ENCODE measurements at places on chromosomes 1 and 21.

DNA sequence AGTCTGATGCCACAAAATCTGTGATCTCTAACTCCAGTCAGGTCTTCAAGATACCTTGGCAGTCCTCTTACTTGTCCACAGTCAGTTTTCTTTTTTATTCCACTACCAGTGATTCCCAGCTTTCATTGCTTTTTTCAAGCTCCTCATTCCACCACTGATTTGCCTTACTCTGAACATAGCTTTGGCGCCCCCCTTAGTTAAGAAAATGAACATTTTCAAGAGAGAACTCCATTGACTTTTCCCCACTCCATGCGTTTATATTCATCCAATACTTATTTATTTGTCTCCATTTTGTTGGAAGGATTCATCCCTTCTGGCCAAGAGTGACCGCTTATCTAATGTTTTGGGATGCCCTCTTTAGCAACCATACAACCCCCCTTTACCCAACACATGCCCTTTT, 33.9 kb upstream of the IPO9 start:
- no peaks in the 10 kb centered on the region for H3K27me3 ChIP-seq
- no peak overlapping the region for H3K4me3 ChIP-seq
- no peak overlapping the region for H3K27ac ChIP-seq
- peaks cover 44% of the 10 kb centered on the region for H3K36me3 ChIP-seq
- H3K4me1 ChIP-seq = peaks cover 29% of the 10 kb centered on the region

- DNase-seq = peak; percentile 29
- H3K27me3 ChIP-seq = no peaks in the 10 kb centered on the region
- peaks cover 48% of the 10 kb centered on the region for H3K4me1 ChIP-seq
These were observed 4.7 kb upstream of the THEM5 start for GRCh38 chr1:151858030-151858746.

DNA sequence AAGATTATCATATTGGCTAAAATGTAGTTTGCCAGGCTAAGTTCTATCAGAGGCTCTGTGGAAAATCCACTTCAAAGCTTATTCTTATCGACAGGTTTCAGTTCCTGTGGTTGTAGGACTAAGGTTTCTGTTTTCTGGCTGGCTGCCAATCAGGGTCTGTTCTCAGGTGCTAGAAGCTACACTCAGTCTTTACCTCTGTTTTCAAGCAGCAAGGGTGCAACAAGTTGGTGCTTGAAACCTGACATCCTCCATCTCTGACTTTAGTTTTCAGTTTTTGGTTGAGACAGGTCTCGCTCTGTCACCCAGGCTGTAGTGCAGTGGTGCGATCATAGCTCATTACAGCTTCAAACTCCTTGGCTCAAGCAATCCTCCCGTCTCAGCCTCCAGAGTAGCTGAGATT, 15.3 kb upstream of the TMCO2 start:
- no peaks in the 10 kb centered on the region for H3K4me1 ChIP-seq
- H3K4me3 ChIP-seq = no peak overlapping the region
- no peak for DNase-seq
- H3K27me3 ChIP-seq = no peaks in the 10 kb centered on the region

DNA sequence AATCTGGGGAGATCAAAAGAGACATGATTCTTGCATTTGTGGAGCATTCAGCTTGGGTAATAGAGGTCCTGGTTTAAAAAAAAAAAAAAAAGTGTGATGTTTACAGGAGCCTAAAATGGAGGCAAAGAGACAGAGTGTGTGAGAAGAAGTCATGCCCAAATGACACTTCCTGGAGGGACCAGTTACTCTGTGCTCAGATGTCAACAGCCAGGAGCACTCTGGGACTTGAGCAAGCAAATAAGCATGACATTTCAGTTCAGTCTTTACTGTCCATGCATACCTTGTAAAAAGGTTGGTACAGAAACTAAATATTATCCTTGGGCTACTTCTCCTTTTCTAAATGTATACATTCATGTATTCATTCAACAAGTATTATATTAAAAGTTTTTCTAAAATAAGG, 25.2 kb upstream of the ADGRL2 start:
- no peaks in the 10 kb centered on the region for H3K27me3 ChIP-seq
- H3K36me3 ChIP-seq = no peaks in the 10 kb centered on the region
- H3K4me1 ChIP-seq = no peaks in the 10 kb centered on the region
- no peak overlapping the region for H3K27ac ChIP-seq

DNA sequence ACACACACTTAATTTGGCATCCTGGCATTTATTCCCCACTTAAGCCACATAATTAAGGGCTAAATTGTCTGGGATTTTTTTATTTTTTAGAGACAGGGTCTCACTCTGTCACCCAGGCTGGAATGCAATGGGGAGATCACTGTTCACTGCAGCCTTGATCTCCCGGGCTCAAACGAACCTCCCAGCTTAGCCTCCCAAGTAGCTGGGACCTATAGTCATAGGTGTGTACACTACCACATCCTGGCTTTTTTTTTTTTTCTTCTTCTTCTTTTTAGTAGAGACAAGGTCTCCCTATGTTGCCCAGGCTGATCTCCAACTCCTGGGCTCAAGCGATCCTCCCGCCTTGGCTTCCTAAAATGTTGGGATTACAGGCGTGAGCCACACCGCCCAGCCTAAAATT, 24.2 kb downstream of the ZZZ3 start:
- no peaks in the 10 kb centered on the region for H3K36me3 ChIP-seq
- no peaks in the 10 kb centered on the region for H3K27me3 ChIP-seq
- DNase-seq = no peak
- no peak overlapping the region for H3K4me3 ChIP-seq
- H3K4me1 ChIP-seq = no peaks in the 10 kb centered on the region
- H3K27ac ChIP-seq = no peak overlapping the region

GRCh38 chr1:78676347-78676982, 26.8 kb downstream of the IFI44 start:
- H3K4me1 ChIP-seq = no peaks in the 10 kb centered on the region
- no peak overlapping the region for H3K4me3 ChIP-seq
- no peak for DNase-seq
- H3K27me3 ChIP-seq = no peaks in the 10 kb centered on the region
- H3K36me3 ChIP-seq = no peaks in the 10 kb centered on the region

GRCh38 chr1:84748364-84748763, 58.1 kb upstream of the SSX2IP start:
- no peak overlapping the region for H3K27ac ChIP-seq
- H3K27me3 ChIP-seq = no peaks in the 10 kb centered on the region
- H3K4me1 ChIP-seq = peaks cover 9% of the 10 kb centered on the region
- H3K36me3 ChIP-seq = no peaks in the 10 kb centered on the region

- no peaks in the 10 kb centered on the region for H3K4me1 ChIP-seq
- H3K4me3 ChIP-seq = no peak overlapping the region
- peaks cover 40% of the 10 kb centered on the region for H3K27me3 ChIP-seq
- H3K27ac ChIP-seq = no peak overlapping the region
- no peak for DNase-seq
- H3K36me3 ChIP-seq = no peaks in the 10 kb centered on the region
These were observed 42.8 kb upstream of the SIM2 start for GRCh38 chr21:36656138-36656537.

- H3K27ac ChIP-seq = peak within 1 kb of the TSS; percentile 97
- H3K27me3 ChIP-seq = no peaks in the 10 kb centered on the region
- peak within 1 kb of the TSS; percentile 98 for H3K4me3 ChIP-seq
These were observed at the start of gene BTG3 for GRCh38 chr21:17612565-17613241. Gene BTG3, minus strand, starts transcription at chr21:17612901. Its CDS starts 3,757 bp downstream, at chr21:17609144.

- no peak overlapping the region for H3K4me3 ChIP-seq
- no peaks in the 10 kb centered on the region for H3K4me1 ChIP-seq
- no peak for DNase-seq
- no peaks in the 10 kb centered on the region for H3K27me3 ChIP-seq
- H3K27ac ChIP-seq = no peak overlapping the region
These were observed 299.7 kb downstream of the OLFM3 start for GRCh38 chr1:101697072-101697471.

DNA sequence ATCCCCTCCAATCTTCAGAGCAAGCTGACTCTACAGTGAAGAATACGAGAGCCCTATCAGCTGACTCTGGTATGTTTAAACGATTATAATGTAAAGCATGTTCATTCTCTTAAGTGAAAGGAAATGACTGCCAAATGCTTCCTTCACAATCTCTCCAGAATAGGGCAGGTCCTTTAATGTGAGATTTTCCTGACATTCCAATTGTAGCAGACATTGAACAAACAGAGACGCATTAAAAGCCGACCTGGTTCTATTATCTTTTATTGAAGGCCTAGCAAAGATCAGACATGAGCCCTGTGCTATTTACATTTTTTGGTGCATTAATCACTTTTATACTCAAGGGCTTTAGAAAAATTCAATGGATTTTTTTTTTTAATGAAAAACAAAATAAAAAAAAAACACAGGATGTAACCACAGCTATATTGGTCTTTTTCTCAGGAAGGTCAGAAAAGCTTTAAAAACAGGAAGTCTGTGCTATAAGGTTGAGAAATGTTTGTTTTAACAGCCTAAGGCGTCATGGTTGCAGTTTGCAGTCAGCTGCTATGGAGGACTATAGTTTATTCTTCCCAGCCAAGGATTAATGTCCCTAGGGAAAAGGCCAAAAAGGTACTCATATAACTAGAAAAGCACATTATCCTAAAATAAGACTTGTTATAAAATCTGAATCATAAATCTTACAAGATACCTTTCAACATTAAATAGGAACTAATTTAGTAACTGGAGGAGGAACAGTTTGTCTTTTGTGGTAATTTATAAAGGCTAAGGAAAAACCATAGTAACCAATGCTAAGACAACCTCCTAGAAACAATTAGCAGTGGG, 104.8 kb downstream of the RERE start:
- peak overlapping the region; percentile 46 for H3K27ac ChIP-seq
- no peak for DNase-seq
- H3K27me3 ChIP-seq = no peaks in the 10 kb centered on the region
- peaks cover 18% of the 10 kb centered on the region for H3K4me1 ChIP-seq
- no peaks in the 10 kb centered on the region for H3K36me3 ChIP-seq

- H3K27me3 ChIP-seq = no peaks in the 10 kb centered on the region
- no peak overlapping the region for H3K4me3 ChIP-seq
- DNase-seq = no peak
- H3K36me3 ChIP-seq = peaks cover 32% of the 10 kb centered on the region
These were observed 55.3 kb upstream of the WASF2 start for GRCh38 chr1:27545271-27545670.

DNA sequence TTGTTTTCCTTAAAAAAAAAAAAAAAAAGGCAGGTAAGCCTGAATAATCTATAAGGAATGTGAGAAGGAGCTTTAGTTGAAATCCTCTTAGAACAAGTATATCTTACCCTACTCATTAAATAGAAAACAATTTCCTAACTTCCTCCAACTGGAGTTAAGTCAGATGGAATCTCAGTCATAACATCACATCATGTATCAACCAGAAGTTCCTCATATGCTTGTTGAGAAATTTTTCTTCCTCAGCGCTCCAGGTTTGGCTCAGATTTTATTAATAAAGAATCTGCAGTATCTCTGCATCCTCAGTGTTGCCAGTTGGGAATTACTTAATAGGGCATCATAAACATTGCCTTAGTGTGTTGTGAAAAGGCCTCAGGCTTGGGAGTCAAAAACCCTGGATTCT, 37.6 kb downstream of the DUSP10 start:
- H3K4me3 ChIP-seq = no peak overlapping the region
- H3K27ac ChIP-seq = no peak overlapping the region
- H3K36me3 ChIP-seq = peaks cover 25% of the 10 kb centered on the region
- no peak for DNase-seq

- no peaks in the 10 kb centered on the region for H3K4me1 ChIP-seq
- no peaks in the 10 kb centered on the region for H3K36me3 ChIP-seq
- no peak for DNase-seq
- H3K27ac ChIP-seq = no peak overlapping the region
- no peak overlapping the region for H3K4me3 ChIP-seq
These were observed 6.5 kb upstream of the FGGY start for GRCh38 chr1:59290193-59290949.

GRCh38 chr1:183571678-183572268, 18.5 kb downstream of the NCF2 start:
- H3K4me1 ChIP-seq = no peaks in the 10 kb centered on the region
- no peak overlapping the region for H3K4me3 ChIP-seq
- no peak for DNase-seq
- H3K27ac ChIP-seq = no peak overlapping the region
- no peaks in the 10 kb centered on the region for H3K27me3 ChIP-seq

GRCh38 chr1:30307182-30307581, 416.2 kb downstream of the MATN1 start:
- H3K27ac ChIP-seq = no peak overlapping the region
- H3K36me3 ChIP-seq = no peaks in the 10 kb centered on the region
- no peak overlapping the region for H3K4me3 ChIP-seq

- DNase-seq = no peak
- H3K4me1 ChIP-seq = peaks cover 18% of the 10 kb centered on the region
- H3K4me3 ChIP-seq = no peak overlapping the region
- H3K27me3 ChIP-seq = no peaks in the 10 kb centered on the region
- no peaks in the 10 kb centered on the region for H3K36me3 ChIP-seq
- H3K27ac ChIP-seq = no peak overlapping the region
These were observed 20.5 kb downstream of the TMEM51 start for GRCh38 chr1:15173863-15174614.

DNA sequence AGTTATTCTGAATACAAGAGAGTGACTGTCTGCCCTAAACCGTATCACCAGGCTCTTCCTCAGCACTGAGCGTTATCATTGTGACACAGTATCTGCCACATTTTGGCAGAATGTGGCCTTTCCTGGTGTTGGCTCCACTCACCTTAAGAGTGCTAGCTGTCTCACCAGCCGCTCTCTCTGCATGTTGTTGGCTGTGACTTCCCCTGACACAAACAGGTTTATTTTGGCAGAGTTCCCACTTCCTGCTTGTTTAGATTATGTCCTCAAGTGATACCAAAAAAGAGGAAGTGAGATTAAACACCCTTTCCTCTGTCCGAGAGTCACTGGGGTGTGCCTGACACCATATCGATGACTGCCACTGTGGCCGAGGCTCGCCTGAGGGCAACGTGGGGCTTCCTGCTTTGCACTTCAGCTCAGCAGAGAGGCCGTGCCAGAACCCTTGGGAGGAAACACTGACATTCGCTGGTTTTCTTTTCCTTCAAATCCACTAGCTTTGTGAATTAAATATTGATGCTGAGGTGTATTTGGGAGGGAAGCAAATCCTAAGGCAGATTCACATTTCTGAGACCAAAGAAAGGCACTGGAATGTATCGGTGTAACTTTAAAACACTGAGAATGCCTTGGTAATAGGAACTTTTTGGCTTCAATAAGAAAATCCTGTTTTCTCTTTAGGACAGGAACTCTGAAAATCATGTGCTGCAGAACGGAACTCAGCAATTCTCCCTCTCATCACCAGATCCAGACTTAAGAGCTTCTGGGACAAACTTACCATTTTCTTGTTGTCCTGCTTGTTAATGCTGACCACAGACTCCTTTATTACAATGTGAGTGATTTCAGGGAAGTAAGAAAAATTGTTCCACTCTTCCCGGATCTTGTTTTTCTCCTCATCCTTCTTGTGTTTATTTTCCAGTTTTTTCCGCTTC, 102.1 kb downstream of the JAK1 start:
- DNase-seq = no peak
- peak overlapping the region; percentile 57 for H3K27ac ChIP-seq
- H3K4me3 ChIP-seq = no peak overlapping the region
- no peaks in the 10 kb centered on the region for H3K27me3 ChIP-seq
- H3K36me3 ChIP-seq = peaks cover 80% of the 10 kb centered on the region

GRCh38 chr1:205800981-205801703, 11.9 kb downstream of the SLC41A1 start:
- H3K36me3 ChIP-seq = peaks cover 38% of the 10 kb centered on the region
- no peak overlapping the region for H3K27ac ChIP-seq
- no peak overlapping the region for H3K4me3 ChIP-seq
- no peaks in the 10 kb centered on the region for H3K27me3 ChIP-seq
- peaks cover 20% of the 10 kb centered on the region for H3K4me1 ChIP-seq

- H3K36me3 ChIP-seq = no peaks in the 10 kb centered on the region
- H3K27ac ChIP-seq = peak overlapping the region; percentile 72
- H3K4me3 ChIP-seq = peak overlapping the region; percentile 3
These were observed 43.4 kb upstream of the SLC19A2 start for GRCh38 chr1:169529068-169529642.

Measured in suprapubic skin (tissue), 4 donors.